Progenitor cell of endocrine pancreas (in vitro differentiated cells): ENCODE measurements at places on chromosomes 16 and 17.

- DNase-seq, result peak; percentile 97
These were observed at the start of gene GCSH for GRCh38 chr16:81095953-81096714. Gene GCSH, minus strand, starts transcription at chr16:81096395. Its CDS starts 117 bp downstream, at chr16:81096278.

DNA sequence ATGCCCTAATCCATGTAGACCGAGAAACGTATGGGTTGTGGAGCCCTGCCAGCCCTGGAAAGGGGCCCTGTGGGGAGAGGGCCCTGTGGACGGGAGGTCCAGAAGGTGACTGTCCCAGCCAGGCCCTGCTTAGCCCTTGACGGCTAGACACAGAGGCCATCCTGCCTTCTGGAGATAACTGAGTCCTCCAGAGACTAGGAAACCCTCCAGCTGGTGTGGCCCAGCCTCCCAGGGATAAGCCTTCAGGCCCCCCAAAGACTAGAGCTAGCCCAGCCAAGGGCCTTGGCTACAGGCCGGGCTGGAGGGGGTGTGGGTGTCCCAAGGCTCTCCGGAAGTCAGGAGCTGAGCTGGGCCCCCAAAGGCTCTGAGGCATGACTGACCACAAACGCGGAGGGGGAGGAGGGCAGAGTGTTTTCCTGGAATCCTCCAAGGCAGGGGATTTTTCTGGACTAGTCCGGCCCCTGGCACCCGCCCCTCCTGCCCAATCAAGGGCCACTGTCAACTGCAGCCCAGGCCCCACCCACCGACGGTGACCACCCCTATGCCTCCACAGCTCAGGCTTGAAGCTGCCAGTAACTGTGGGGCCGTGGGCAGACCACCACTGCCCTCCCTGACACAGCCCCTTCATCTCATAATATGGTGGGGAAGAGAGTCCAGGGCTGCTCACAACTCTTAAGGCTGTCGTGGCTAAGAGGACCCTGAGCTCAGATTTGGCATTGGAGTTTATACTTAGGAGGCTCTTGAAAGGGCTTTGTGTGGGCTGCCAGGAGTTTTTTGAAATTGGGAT is 885 bp upstream of the VASN start:
- no peak for DNase-seq

DNA sequence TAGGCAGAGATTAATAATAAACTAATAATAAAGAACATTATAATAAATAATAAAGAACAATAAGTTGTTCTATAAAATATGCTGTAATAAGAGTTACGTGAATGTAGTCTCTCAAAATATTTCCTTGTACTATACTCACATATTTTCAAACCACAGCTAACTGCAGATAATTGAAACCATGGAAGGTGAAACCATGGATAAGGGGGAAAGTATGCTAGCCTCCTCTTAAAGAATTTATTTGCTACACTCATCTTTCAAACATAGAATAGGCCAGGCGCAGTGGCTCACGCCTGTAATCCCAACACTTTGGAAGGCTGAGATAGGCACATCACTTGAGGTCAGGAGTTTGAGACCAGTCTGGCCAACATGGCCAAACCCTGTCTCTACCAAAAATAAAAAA is 18.5 kb downstream of the CYTH1 start:
- DNase-seq, result no peak

DNA sequence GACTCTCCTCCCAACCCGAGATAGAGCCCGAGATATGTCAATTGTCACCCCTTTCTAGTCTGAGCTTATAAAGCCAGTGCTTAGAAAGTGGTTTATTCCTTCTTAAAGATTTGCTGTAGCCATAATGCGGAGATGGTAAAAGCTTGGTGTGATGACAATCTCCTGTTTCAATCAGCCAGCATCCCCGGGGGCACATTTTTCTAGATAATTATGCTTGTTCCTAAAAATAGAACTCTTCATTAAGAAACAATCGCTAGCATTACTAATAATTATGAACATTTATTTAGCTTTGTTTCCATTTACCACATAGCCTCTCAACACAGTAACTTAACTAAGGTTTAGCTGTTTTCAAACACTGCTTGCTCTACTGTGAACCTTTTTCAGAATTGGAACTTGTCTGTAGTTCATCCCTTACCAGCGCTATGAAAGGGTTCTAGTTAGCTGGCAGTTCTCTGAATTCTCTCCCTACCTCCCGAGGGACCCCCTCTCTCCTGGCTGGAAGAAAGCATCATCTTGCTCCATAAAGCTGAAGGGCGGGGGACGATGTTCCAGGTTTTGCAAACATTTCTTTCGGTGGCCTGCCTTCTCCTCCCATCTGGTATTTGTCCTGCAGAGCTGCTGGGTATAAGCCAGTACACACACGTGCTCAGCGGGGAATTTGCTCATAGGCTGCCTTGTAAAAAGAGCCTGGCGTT is 922 bp upstream of the MRPL58 start:
- no peak for DNase-seq
